Common myeloid progenitor, CD34-positive (primary cell): ENCODE measurements at places on chromosomes 4 and X.

- no peak for DNase-seq
These were observed 24.6 kb upstream of the ASB5 start for GRCh38 chr4:176293660-176294059.

- no peak for DNase-seq
These were observed 962 bp upstream of the CFAP299 start for GRCh38 chr4:80334568-80334967.

DNA sequence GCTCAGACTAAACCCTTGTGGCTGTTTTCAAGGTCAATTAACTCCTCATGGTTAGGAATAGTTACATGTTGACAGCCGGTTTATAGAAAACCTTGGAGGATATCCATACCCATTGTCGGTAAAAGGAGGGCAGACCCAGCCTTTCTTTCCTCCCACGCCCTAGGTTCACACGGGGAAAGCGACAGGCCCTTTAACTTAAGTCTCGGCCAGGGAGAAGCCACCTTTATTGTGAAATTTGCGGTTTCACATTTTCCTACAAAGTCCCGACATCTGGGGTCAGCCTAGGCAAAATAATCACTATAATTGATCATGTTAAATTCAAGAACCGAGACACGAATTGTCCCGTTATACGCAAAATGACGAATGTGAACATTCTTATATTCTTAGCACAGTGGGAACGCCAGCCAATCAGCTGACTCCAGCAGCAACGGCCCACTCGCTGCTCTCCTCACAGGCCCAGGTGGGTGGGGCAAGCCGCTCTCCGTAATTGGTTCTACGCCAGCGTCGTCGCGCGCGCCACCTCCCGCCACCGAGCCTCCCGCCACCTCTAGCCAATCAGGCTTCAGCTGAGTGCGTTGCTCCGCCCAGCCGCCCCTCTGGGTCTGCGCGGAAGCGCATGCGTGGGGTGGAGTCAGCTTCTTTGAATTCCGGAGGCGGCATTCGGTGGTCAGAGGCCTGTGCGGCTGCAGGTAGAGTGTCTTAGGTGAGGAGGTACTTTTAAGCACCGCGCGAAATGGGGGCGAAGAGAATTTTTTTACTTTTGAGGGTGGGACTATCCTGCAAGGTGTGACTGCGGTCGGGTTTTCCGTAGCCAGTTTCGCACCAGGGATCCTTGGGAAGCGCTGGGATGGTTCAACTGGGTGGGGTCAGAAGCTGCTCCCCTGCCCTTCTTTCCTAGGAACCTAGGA lies at the start of gene CENPI:
CENPI (plus strand) TSS at position 659 of the 908 bp plus-strand sequence. CDS start 2,867 bp downstream, outside the sequence.
- peak; percentile 96 for DNase-seq

- no peak for DNase-seq
These were observed 258.4 kb downstream of the PPARGC1A start for GRCh38 chr4:23631255-23631950.

DNA sequence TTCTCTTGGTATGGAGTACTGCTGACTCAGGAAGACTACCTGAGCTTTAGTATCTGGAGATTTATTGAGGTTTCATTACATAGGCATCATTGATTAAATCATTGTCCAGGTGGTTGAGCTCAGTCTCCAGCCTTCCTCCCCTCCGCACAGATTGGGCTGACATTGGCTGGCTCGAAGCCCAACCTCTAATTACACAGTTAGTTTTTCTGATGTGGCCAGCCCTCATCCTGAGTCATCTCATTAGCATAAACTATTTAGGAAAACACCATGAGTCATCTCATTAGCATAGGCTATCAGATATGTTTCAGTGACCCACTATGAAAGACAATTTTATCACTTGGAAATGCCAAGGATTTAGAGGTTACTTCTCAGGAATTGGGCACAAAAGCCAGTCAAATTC lies 93.9 kb upstream of the ANKRD50 start:
- DNase-seq = no peak

- no peak for DNase-seq
These were observed 22.6 kb downstream of the L1CAM start for GRCh38 chrX:153863251-153863991.

DNA sequence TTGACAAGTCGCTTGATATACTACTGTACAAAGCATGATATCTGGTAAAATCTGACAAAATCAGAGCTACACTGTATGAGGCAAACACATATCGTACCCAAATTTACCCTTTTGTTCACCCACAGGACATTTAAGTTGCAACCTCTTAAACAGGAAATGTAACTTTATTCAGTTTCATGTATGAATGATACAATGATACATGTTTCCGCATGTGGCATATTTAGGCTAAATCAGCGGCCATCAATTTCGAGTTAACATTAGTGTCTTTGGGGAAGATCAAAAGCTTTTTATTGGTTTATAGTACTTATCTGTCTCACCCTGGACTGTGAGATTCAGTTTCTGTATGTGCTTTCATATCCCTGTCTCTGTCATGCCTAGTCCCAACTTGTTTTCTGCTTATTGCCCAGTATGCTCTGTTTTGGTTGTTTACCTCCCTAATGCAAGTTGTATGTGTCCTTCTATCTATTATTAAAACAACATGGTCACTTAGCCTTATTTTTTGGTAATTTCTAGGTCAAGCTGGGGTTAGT lies 97.3 kb upstream of the HPRT1 start:
- no peak for DNase-seq

DNA sequence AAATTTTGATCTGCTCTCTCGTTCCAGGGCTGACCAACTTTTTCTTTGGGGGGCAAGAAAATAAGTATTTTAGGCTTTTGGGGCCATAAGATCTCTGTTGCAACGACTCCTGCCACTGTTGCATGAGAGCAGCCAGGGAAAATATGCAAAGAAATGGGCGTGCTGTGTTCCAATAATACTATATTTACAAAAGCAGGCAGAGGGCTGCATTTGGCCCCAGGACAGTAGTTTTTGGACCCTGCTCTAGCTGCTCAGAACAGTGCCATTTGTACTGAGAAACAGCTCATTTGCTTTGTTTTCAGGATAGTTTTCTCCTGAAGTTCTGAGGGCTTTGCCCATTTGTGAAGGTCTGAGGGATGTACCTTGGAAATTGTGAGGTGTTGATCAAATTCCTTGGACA lies 135.1 kb upstream of the MBNL3 start:
- DNase-seq = no peak

GRCh38 chrX:13923289-13923688 lies 106.4 kb upstream of the GPM6B start:
- DNase-seq = no peak

DNA sequence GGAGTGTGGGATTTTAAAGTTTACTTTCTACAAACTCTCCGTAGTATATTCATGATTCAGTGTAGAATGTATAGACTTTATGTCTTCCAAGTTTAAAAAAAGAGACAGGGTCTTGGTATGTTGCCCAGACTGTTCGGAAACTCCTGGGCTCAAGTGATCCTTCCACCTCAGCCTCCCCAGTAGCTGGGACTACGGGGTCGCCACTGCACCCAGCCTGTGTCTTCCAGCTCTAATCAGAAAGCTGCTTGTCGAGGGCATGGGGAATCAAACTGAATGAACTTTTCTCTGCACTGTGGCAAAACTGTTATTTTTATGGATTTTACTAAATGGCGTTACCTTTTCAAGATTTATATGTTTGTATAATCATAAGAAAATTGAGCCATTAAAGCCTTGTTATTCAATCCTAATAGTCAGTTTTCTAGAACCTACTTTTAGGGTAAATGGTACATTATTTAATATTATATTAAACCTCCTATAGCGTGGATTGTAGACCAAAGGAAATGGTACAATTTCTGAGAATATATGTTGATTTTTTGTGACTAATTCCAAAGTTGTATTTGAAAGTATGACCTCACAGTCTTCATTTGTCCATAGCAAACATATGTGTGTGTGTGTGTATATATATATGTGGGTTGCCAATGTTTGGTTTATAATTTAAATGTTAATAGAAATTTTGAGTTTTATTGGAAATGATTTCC lies 1.1 kb downstream of the BLOC1S4 start:
- no peak for DNase-seq

DNA sequence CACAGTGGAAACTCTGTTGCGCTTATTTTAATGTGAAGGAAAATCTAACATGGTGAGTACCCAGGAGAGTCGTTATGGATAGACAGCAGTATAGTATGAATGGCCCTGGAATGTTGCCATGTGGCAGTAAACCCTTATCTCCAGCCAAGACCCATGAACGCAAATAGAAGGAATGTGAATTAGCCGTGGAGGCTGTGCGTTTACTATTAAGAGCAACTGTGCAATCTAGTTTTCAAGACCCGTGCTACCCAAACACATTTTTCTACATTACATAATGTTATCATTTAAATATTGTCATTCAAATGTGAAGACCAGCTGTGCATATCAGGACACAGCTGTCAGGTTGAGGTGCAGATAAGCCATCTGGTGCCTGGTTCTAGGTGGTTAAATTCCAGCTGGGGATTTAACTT lies 13.3 kb upstream of the AGA start:
- no peak for DNase-seq

- DNase-seq = no peak
These were observed 18.5 kb downstream of the APLN start for GRCh38 chrX:129636175-129636681.

- DNase-seq = no peak
These were observed 81.9 kb downstream of the STK32B start for GRCh38 chr4:5133201-5133600.

DNA sequence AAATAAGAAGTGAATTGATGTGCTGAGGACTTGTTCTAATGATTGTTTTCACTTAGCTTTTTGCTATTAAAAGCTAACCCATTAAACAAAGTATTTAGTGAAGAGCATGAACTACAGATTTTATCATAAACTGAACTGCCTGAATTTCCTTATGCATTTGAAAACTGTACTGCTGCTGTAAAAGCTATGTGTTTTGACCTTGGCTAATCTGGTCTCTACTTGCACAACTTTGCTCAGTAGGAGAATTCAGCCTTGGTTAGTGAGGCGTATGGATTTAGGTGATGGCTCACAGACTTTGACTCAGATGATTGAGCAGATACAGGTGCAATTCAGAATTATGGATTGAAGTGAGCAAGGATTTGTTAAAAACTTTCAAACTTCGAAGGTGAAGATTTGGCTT lies 38.7 kb upstream of the FAT1 start:
- DNase-seq = no peak

DNA sequence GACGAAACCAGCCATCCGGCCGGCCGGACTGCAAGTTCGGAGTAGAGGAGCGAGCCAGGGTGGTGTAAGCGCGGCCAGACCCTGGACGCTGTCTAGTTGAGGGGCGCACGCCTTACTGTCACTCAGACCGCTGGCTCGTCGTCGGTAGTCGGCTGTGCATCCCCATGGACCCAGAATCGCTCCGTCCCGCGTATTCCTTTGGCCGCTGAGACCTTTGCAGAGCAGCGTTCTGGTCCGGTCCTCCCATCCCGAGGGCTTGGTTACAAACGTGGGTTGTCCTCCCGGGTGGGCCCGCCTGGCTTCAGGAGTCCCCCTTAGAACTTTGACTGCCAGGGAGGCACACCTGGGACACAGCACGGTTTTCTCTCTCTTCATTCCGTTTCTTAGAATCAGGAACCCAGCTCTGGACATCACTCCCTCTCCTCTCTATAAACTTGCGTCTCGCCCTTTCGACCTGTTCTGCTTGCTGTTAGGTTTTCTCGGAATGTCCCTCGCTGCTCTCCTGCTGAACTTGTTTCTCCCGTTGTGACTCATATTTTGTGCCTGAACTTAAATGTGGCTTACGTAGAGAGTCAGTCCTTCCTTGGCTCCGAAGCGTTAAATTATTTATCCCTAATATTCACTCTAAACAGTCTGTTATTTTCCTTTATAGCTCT lies 672 bp downstream of the PGM2 start:
- DNase-seq = no peak

GRCh38 chr4:83618431-83618830 lies 82.5 kb downstream of the GPAT3 start:
- peak; percentile 19 for DNase-seq

DNA sequence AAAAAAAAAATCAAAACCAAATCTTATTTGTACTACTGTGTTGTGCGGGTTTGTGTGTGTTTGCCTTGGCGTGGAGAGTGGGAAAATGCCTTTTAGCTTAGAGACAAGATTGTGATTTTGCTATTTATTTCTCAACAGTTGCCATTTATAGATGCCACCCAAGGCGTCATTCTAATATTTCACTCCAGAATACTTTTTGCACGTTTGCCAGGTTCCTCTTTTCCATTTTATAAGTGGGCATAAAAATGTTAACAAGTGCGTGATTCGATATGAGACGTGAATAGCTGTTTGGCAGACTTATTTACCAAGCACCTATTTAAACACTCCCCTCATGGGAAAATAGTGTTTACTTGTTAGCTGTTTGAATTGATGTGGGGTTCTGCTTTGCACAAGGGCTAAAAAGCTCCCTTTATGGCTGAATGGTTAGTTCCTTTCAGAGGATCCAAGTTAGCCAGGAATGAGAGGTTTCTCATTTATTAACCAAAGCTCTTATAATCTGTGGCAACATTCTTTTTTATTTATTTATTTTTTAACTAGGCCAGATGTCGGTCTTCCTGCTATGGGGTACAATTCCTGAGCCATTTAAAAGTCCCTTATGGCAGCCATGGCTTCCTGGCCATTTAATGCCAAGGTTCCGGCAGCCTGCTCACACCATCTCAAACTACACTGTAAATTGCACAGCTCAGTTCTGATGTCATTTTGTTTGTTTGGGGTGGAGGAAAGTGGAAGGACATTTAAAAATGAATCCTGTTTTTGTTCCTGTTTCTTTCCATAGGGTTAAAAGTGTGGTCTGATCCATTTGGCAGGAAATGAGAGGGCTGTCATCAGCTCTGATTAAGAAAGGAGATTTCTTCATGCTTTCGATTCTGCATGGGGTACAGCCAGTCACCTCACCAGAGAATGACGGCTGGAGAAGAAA lies 14.6 kb downstream of the SMIM20 start:
- no peak for DNase-seq

- DNase-seq = no peak
These were observed 1.5 kb downstream of the GPR101 start for GRCh38 chrX:137032341-137032694.

DNA sequence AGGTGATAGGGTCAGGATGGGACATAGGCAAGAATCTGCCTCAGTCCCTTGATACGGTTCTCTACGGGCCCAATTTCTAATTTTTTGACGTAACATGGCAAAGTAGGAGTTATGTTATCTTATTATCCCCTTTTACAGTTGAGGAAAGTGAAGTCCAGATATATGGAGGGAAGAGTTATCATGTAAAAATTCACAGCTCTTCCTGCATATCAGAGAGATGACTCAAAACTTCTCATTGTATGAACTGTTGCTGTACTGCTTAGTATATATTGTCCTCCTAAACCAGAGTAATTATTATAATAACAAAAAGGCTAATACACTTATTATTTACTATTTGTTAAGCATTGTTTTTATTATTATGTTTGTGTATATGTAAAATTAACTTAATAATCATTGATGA lies 260.5 kb upstream of the IGFBP7 start:
- no peak for DNase-seq

DNA sequence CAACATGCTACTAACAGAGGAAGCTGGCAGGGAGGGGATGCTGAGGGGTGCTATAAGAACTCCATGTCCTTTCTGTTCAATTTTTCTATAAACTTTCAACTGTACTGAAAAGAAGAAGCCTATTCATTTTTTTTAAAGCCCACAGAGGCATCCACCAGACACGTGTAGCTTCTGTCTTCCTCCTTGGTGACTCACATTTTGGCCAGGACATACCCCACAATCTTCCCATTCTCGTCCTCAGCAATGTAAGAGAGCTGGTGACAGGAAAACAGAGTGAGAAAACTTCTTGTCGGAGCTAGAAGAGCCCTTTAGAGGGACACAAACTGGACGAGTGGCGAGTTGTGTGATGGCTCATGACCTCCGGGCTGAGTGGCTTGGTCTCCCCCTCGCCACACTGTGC lies 1.1 kb downstream of the NAA10 start:
- DNase-seq = no peak

GRCh38 chr4:80840396-80840795 lies 190.1 kb upstream of the BMP3 start:
- DNase-seq = no peak

GRCh38 chrX:109475174-109475891 lies 6.6 kb downstream of the GUCY2F start:
- peak; percentile 36 for DNase-seq
